Type B pancreatic cell (in vitro differentiated cells): ENCODE measurements at places on chromosomes 5 and 9. TPM values are rescaled to one million over a fixed set of nuclear protein-coding genes. Genes with fewer than 3 reads are reported as not detected.

The PCDHGC4 gene
- total RNA-seq = 0.38 and 4.0 TPM in 2 replicates

The OR1J2 gene
- total RNA-seq = not detected in 2 replicates

The LRRTM2 gene
- total RNA-seq = 4.6 TPM in 1 of 2 replicates, not detected in the other

The GARIN3 gene
- not detected in 2 replicates for total RNA-seq

- peaks cover 9% of the 10 kb centered on the region for H3K4me1 ChIP-seq
- no peaks in the 10 kb centered on the region for H3K27me3 ChIP-seq
- H3K36me3 ChIP-seq = no peaks in the 10 kb centered on the region
- DNase-seq = no peak
- H3K27ac ChIP-seq = no peak overlapping the region
- H3K4me3 ChIP-seq = no peak overlapping the region
These were observed 42.1 kb upstream of the EEIG1 start for GRCh38 chr9:128022886-128023285.

- no peak overlapping the region for H3K4me3 ChIP-seq
- H3K4me1 ChIP-seq = no peaks in the 10 kb centered on the region
- H3K36me3 ChIP-seq = no peaks in the 10 kb centered on the region
- H3K27ac ChIP-seq = no peak overlapping the region
These were observed 544.1 kb downstream of the RAB3C start for GRCh38 chr5:59126708-59127573.

DNA sequence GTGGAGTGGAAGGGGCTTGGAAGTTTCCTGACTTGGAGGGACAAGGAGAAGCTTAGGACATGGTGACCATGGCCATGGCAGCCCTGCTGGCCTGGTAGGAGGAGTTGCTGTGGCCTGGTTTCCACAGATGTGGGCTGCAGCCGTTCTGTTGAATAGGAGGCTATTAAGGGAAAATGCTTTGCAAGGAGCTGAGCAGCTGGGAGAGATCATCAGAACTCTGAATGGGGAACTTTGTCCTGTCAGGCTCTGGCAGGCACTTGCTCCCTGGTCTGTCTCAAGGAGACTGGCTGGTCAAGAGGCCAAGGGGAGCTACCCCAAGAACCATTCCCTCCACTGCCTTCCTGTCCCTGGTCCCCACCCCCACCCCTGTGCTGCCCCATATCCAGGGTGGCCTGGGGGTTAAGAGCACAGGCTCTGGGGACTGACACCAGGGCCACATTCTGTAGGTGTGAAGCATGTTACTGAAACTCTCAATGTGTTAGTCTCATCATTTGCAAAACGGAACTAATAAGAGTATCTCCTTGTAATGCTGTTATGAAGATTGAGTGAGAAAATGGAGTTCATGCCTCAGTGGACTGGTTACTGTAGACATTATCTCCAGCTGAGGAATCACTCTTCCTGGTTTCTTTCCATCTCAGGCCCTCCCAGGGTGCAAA is 84.0 kb upstream of the ARAP3 start:
- H3K4me3 ChIP-seq = no peak overlapping the region
- no peak overlapping the region for H3K27ac ChIP-seq
- peaks cover under 1% of the 10 kb centered on the region for H3K4me1 ChIP-seq
- peaks cover 18% of the 10 kb centered on the region for H3K27me3 ChIP-seq
- no peaks in the 10 kb centered on the region for H3K36me3 ChIP-seq

GRCh38 chr9:112867275-112867991 is 23.2 kb downstream of the SLC46A2 start:
- H3K4me1 ChIP-seq = peaks cover 24% of the 10 kb centered on the region
- peaks cover 10% of the 10 kb centered on the region for H3K36me3 ChIP-seq
- peak overlapping the region; percentile 62 for H3K27ac ChIP-seq
- no peak overlapping the region for H3K4me3 ChIP-seq
- no peak for DNase-seq

DNA sequence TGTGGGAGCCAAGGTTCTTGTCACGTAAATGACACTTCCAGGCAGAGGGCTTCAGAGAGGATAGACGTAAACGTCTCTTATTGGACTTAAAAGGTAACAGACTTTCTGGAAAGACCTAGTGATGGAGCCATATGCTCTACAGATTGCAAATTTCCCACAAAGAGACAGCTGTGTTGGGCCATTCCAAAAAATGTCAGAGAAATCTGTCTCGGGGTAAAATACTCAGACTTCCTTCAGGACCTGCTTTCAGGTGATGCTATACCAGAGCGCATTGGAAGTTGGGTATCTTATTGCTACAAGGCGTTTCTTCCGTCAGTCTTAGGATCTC is 29.2 kb downstream of the PROP1 start:
- H3K4me3 ChIP-seq = no peak overlapping the region
- H3K27ac ChIP-seq = no peak overlapping the region
- H3K36me3 ChIP-seq = no peaks in the 10 kb centered on the region
- H3K27me3 ChIP-seq = no peaks in the 10 kb centered on the region
- no peaks in the 10 kb centered on the region for H3K4me1 ChIP-seq

GRCh38 chr5:179825655-179826182 is 5.0 kb downstream of the SQSTM1 start:
- no peak for DNase-seq
- peaks cover 41% of the 10 kb centered on the region for H3K36me3 ChIP-seq
- H3K4me3 ChIP-seq = no peak overlapping the region
